ENCODE measurements at places on chromosomes 5 and 9.

GRCh38 chr5:94983861-94984535 is 300.9 kb downstream of the MCTP1 start:
- DNase-seq: peak; percentile 24

DNA sequence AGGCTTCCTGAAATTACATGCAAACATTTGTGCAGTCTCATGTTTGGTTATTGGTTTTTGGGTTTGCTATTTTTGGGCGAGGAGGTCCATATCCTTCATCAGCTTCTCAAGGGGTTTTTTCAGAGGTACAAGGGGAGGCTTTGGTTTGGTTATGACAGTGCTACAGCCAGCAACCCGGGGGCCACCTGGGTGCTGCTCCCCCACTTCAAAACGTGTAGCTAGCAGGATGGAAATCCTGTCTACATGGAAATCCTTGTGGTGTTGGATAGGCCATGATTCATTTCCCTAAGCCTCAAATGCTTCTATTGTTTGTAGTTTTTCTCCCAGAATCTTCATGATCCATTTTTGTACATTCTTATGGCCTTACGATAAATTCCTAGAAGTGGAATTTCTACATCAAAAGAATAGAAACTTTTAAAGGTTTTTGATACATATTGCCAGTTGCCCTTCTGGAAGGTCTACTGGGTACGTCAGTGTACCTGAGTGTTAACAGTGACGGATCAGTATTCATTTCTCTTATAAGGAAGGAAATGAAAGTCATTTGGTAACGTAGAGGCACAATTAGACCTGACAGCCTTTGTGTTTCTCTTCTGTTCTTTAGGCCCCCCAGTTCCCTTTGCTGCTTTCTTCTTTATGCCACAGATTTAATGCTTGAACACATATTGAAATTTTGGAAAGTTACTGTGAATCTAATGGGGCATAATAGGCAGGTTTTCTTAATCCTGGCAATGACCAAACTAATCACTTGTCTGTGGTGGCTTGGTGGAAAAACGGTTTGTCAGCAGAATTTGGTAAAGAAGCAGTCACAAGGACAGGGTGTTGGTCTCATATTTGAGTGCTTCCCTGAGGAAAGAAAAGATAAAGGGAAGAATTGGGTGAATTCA is 69.7 kb upstream of the ABL1 start:
- no peak for DNase-seq

- no peak for DNase-seq
Measured at GRCh38 chr5:155342956-155343355, 329.4 kb downstream of the KIF4B start.

GRCh38 chr5:98401656-98402055 is 371.8 kb upstream of the RGMB start:
- DNase-seq: no peak

DNA sequence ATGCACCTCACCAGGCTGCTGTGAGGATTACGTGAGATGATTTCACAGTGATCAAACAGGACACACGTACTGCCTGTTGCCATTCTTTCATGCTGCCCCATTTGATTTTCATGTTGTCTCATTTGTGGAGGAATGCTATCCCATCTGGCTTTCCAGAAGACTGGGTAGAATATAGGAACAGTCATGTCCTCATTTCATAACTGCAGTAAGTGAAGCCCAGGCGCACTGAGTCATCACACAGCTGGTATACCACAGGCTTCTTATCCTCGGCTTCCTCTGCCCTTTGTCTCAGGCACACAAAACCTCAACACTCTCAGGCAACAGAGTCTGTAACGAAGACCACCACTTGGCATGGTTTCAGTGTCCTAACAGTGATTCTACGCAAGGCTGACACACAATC is 62.3 kb downstream of the LHFPL2 start:
- DNase-seq: peak; percentile 97

Measured in GM04503 (cell line).